ENCODE measurements at places on chromosomes 13 and 19.

DNA sequence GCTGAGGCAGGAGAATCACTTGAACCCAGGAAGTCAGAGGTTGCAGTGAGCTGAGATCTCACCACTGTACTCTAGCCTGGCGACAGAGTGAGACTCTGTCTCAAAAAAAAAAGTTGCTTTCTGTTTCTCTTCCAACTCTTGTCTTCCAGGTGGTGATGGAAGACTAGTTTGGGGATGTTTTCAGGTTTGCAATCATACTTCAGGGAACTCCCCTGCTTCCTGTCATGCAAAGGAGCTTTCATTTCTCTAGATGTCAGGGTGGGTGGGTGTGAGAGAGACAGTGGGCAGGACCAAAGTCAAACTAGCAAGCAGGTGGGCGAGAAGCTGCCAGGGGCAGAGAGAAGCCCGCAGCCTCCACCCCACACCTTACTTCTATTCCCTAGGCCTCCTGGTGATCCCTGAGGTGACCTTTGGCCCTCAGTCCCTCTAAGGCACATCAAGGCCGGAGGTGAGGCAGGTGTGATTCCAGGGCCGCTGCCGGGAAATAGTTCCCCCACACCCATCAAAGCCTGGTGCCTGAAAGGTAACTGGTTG lies 25.7 kb downstream of the CCNE1 start:
- peak; percentile 41 for DNase-seq

DNA sequence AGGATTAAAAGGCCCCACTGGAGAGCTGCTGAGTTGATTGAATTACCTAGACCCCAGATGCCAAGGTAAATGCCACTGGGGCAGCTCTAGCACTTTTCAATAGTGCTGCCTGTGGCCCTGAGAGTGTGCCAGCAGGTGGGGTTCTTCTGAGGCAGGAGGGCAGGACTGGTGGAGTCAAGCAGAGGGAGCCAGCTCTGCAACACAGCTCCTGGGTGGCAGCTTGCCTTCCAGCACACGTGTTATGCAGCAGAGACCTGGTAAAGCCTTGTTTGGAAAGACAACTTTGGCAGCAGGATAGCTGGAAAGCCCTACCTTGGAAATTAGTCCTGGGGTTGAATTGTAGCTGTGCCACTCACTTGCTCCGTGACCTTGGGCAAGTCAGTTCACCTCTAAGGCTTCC lies 306.6 kb downstream of the ATP8A2 start:
- DNase-seq = peak; percentile 10

DNA sequence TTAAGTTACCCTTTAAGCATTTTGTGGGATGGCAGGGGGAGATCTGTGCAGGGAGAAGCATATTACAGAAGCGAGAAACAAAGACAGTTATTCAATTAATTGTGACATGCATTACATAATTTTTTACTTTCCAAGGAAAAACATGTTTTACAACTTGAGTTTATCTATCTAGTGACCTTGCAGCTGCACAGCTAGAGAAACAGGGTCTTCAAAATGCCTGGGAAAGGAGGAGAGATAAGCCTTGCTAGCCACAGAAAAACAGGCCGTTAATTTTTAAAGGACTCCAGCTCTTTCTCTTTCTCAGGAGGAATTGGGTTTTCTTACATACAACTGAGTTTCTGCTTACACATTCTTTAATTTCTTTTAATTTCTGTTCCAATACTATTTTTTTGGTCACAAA lies 14.8 kb upstream of the ZNF431 start:
- no peak for DNase-seq

DNA sequence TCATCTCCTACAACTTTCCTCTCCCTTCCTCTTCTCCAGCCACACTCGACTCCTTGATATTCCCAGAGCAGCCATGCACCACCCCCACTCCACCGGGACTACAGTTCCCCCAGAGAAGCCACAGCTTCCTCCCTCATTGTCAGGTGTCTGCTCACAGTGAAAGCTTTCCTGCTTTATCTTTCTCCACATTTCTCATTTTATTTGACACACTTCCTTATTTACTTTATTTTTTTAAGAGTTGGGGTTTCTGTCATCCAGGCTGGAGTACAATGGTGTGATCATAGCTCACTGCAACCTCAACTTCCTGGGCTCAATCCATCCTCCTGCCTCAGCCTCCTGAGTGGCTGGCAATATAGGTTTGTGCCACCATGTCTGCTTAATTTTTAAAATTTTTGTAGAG lies 464.6 kb downstream of the MYO16 start:
- no peak for DNase-seq

DNA sequence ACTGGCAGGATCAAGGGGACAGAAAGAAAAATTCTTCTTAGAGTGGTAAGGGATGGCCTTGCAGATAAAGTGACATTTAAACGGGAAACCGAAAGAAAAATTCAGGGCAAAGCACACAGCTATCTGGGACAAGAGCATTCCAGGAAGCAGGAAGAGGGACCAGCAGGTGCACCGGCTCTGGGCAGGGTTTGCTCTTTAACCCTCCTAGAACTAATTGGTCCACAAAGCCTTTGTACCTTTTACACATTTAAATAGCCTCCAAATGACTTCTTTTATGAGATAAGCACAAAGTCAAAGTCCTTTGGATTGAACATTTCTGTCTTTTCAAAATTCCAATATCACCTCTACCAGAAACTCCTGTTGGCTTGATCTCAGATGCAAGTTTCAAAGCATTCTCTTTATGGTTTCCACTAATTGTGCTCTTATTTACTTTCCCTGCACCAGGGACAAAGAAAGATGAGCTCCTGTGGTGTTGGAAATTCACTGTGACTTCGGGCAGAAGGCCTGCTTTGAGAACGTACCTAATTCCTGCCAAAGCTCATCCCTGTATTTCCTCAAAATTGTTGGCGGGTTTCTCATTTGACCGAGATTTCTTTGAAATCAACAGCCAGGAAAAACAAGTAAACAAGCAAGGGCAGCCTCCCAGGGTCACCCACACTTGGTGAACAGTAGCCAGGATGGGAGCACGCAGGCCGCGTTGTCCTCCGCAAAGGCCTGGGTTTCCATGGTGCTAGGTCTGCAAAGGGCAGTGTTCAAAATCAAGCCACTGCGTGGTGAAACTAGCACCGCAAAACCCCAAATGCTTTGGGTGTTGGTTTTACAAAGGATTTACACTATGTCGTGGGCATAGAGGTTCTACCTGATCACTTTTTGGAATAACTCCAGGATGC lies 98.6 kb downstream of the IRS2 start:
- DNase-seq = no peak

DNA sequence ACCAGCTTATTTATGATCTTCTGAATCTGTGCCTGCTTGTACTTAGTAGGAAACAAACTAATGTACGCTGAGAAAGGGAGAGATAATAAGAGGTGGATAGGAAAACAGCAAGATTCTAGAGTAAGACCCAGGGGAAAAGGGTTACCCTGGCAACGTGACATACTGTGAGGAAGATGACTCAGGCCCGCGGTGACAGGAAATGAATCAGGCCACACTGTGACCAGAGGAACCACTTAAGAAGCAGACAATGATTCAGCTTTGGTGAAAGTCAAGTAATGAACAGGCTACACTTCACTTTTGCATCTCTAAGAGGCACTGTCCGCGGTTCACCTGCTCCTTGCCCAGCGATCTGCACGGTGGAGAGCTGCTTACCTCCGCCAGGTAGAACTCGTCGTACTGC lies 158.2 kb downstream of the NALCN start:
- DNase-seq = peak; percentile 4

- no peak for DNase-seq
Measured at GRCh38 chr13:107838588-107839161, 376.7 kb downstream of the LIG4 start.

- no peak for DNase-seq
Measured at GRCh38 chr19:55424518-55424917, 16.9 kb upstream of the UBE2S start.

Measured in CD4-positive, alpha-beta T cell treated with Interleukin-6 for 4 hours (primary cell).